PC-9 (cell line): ENCODE measurements at places on chromosomes 6 and 20.
A peak's percentile ranks its signal among the peaks of the same experiment; 100 is the strongest.

- no peak for DNase-seq
Observed at GRCh38 chr6:138307816-138308730, 69.6 kb upstream of the SMIM28 start.

DNA sequence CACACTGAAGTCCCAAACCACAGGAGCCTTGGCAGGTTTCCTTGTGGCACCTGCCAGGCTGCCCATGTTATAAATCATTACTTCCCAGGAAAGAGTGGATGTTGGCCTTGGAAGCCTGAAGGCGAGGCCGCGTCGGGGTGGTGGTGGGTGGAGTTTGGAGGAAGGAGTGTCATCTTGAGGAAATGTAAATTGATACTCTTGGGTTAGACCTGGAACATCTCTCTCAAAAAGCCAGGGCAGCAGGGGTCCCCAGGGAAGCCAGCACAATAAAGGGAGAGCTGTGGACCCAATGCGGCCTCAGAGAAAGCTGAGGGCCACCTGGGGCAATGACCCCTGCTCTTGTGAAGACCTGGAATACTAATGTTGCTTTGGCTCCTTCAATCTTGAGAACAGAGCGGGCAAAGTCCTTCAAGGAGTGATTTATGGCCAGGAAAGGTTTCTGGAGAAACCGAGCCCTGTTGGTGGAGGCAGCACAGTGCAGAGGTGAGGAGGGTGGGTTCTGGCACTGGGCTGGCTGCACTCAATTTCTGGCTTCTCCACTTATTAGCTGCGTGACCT lies 26.3 kb upstream of the TRAF3IP2 start:
- peak; percentile 24 for DNase-seq

GRCh38 chr20:48226642-48227041 lies 441.4 kb upstream of the SULF2 start:
- DNase-seq: no peak

GRCh38 chr6:78947529-78947928 lies 80.2 kb downstream of the IRAK1BP1 start:
- DNase-seq: no peak

- DNase-seq: no peak
Observed at GRCh38 chr6:129402244-129402643, 307.7 kb downstream of the ARHGAP18 start.

DNA sequence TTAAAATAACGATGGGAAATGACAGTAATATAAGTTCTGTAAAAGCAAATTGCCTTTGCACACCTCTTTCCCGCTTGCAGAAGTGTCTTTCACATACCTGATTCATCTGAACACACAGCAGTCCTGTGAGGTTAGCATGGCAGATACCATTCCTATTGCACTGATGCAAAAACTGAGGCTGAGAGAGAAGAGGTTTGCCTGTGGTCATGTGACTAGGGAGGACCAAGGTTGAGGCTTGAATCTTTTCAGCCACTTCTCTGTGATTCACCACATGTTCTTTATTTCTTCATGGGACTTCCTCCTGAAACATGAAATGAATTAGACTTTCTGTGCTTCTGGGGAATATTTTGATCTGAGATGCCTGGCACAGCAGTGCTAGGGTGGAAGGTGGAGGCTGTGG lies 92.9 kb downstream of the VEGFA start:
- no peak for DNase-seq

DNA sequence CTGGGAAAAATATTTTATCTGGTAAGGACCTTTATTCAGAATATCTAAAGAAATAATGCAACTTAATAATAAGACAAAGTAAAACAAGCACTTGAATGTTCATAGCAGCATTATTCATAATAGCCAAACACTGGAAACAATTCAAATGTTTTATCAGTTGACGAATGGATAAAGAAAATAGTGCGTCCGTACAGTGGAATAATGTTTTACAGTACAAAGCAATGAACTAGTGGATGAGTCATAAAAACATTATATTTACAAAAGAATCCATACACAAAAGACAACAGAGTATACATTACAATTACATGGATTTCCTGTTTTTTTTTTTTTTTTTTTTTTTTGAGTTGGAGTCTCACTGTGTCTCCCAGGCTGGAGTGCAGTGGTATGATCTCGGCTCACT lies 12.7 kb downstream of the SMAP1 start:
- no peak for DNase-seq

- no peak for DNase-seq
Observed at GRCh38 chr20:43096126-43096930, 93.4 kb downstream of the PTPRT start.

- no peak for DNase-seq
Observed at GRCh38 chr6:67497749-67498148, 1137.3 kb upstream of the ADGRB3 start.

GRCh38 chr6:32835167-32835893 lies 3.2 kb downstream of the TAP2 start:
- no peak for DNase-seq

GRCh38 chr20:1019344-1019743 lies 17.2 kb upstream of the RSPO4 start:
- DNase-seq: no peak

- no peak for DNase-seq
Observed at GRCh38 chr6:50654155-50654554, 59.2 kb upstream of the TFAP2D start.

GRCh38 chr6:31087494-31088089 lies 24.8 kb downstream of the C6orf15 start:
- DNase-seq: peak; percentile 80

DNA sequence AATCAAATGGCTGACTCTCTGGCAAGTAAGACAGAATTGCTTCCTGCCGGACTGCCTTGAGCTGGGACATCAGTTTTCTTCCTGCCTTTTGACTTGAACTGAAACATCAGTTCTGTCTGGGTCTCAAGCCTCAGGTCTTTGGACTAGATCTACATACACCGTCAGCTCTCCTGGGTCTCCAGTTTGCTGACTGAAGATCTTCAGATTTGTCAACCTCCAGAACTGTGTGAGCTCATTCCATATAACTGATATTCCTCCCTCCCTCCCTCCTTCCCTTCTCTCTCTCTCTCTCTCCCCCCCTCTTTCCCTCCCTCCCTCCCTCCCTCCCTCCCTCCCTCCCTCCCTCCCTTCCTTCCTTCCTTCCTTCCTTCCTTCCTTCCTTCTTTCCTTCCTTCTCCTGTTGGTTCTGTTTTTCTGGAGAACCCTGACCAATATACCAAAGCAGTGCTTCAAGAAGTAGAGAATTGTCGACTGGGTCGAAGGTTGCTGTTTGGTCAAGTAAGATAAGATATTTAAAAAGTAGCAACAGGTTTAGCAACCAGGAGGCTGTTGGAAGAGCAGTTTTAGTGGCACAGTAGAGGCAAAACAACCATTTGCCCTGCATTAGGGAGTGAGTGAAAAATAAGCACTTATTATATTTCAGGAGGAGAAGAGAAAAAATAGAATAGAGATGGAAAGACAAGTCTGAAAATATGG lies 33.1 kb upstream of the CMTR1 start:
- no peak for DNase-seq

DNA sequence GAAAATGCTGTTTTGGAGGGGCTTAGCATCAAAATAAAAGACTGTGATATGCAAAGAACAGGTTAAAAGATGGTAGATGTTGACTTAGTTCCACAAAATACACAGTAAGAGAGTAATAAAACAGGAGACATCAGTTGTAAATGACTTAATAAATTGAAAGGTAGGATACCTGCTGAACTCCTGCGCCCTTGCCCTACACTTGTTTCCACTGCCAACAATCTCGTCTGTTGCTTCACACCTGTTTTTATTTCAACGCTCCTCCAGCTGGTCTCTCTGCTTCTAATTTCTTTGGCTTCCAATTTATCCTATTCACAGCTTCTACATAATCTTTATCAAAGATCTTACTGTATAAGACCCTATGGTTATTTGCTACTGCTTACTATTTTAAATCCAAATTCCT lies 115.9 kb upstream of the BEND3 start:
- no peak for DNase-seq

DNA sequence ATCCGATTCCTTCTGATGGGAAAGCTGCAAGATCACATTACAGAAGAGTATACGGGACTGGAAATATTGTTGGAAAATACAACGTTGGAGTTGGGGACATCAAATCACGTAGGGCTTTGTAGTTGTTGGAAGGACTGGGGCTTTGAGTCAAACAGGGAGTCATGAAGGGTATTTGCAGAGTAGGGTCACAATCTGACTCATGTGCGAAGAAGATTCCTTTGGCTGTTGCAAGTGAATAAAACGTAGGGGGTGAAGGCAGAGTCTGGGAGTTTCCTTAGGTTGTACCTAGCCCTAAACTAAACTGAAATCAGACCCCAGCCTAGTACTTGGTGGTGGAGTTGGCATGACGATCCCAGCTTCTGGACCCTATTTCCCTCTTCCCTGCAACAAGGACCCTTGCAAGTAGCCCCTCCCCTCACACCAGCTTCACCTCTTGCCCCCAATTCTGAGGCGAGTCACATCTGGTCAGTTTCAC lies 32.3 kb downstream of the SNX5 start:
- no peak for DNase-seq

GRCh38 chr20:38633577-38634093 lies 32.0 kb downstream of the ARHGAP40 start:
- DNase-seq: no peak

- no peak for DNase-seq
Observed at GRCh38 chr6:143093290-143093689, 32.6 kb downstream of the AIG1 start.

DNA sequence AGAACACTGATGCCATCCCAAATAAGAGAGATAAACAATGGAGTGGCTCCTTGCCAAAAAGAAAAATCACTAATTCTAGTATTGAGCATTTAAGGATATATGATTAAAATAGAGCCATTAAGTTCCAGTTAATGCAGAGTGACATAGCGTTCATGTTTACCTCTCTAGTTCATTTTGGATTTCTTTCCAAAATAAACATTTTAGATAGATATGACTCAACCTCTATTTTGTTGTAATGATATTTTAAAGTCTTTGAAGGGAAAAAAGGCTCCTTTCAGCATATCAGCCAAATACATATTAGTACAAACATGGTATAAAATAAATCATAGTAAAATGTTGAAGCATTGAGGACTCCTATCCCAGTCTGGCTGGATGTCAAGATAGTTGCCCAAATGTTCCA lies 33.4 kb downstream of the RWDD2A start:
- DNase-seq: no peak
